ENCODE measurements at places on chromosomes 11 and 22.
A peak's percentile ranks its signal among the peaks of the same experiment; 100 is the strongest.

DNA sequence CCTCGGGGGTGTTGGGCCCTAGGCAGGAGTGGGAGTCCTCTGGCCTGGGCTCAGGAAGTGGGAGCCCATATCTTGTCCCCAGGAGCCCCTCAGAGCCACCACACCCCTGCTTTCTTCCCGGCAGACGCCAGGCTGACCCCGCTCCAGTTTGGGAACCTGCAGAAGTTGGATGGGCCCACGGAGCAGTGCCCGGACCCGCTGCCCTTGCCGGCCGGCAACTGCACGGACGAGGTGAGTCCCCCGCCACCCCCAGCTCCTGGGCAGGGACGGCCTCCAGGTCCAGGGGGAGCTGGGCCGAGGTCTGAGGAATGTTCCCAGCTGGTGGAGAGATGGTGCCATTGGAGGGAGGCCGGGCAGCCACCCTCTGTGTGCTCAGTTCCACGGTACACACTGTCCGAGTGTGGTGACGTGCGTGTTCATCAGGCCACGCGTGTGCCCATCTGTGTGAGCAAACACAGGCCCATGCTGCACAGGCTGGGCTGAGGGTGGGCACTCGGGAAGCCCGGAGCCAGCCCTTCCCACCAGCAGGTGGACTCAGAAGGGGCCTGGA is 4.8 kb downstream of the MUC5B start:
- no peak for DNase-seq

DNA sequence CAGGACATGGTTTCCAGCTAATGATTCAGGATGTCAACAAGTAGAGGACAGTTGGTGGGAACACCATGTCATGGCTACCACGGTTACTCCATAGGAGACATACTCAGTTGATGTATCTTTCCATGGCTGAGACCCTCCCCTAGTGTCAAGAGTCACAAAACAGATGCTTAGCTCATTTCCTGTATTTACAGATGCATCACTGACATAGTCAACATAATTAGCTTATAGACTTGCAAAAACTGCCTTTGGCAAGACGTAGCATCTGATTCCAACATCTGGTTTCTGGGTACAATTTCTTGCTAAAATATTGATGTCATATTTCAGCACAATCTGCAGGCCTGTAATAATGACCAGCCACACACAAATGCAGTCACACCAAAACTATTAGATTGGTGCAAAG is 550.3 kb downstream of the FAM181B start:
- no peak for DNase-seq

- peak; percentile 56 for DNase-seq
Observed at GRCh38 chr22:26589845-26590736, at the start of gene TPST2. TSS of gene TPST2 (minus strand) at chr22:26590132. CDS start at chr22:26541630, 48,502 bp downstream.

GRCh38 chr22:45263463-45264269 is 21.1 kb upstream of the UPK3A start:
- no peak for DNase-seq

GRCh38 chr11:125183641-125184040 is 19.1 kb downstream of the PKNOX2 start:
- no peak for DNase-seq

- DNase-seq, result no peak
Observed at GRCh38 chr11:80048513-80048912, 607.7 kb upstream of the TENM4 start.

GRCh38 chr11:72669527-72669926 is 4.7 kb downstream of the PDE2A start:
- no peak for DNase-seq

DNA sequence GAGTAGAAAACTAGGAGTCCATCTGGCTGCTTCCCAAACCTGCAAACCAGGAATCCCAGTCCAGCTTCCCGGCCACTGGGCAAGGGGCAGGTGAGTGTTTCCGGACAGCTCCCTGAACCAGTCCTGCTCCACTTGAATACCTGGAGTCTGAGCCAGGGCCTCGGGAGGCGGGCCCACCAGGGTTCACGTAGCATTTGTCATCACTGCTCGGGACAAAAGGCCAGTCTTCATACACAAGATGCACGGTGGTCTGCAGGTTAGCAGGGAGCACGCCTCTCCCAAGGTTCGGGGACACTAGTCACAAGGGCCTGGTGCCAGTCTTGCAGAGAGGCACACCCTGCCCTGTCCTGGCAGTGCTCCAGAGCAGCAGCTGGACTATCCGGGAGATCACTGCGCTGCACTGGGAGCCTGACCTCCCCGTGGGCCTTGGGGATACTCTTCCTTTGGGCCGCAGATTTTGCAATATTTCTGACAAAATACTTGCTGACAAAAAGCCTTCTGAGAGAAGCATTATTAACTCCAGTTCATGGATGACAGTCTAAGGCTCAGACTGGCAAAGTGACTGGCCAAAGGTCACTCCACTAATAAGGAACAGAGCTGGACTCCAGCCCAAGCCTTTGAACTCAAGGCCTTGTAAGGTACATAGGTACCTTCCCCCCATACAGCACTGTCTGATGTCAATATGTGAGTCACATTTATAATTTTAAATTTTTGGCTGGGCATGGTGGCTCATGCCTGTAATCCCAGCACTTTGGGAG is 25.1 kb downstream of the CD6 start:
- DNase-seq, result no peak

- DNase-seq, result no peak
Observed at GRCh38 chr11:44887636-44888035, 63.0 kb downstream of the TP53I11 start.

DNA sequence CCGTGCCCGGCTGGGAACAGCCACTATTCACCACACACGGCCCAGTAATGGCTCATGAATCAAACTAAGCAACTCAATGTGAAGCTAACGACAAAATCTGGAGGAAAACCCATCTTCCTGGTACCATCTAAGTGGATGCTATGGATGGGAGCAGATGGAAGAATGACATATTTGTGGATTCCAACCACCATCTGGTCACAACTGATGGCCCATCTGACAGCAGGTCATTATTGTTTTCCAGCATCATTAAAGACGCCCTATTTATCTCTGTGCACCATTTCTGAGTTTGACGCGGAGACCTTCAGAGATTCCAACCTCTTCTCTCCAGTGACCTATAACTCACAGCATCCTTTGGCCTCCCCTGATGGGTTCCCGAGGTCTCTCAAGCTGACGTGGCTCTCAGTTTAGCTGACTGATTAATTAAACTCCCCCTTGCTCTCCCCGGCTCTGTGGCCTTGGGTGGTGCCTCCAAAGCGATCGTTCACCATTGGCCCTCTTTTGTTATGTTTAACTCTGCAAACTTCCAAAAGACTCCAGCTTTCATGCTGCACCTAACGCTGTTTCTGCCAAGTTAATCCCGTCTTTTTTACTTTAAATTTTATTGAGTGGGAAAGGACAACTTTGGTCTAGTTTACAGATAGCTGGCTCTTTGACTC is 1514.4 kb downstream of the BRD1 start:
- DNase-seq, result no peak

DNA sequence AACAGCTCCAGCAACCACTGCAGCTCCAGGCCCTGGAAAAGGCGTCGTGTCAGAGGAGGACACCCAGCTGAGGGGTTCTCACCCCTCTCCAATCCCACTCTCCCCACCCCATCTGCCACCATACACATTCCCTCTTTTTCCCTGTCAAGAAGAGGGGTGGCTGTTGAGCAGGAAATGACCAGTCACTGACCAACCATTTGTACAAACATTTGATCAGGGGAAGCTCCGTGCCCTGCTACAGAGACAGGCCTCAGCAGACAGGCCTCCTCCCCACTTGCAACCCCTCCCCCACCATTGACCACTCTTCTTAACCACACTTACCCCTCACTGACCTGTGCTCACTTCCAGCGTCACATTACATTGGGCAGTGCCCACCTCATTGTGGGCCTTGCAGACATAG is 2.3 kb upstream of the VSIG2 start:
- DNase-seq, result no peak

DNA sequence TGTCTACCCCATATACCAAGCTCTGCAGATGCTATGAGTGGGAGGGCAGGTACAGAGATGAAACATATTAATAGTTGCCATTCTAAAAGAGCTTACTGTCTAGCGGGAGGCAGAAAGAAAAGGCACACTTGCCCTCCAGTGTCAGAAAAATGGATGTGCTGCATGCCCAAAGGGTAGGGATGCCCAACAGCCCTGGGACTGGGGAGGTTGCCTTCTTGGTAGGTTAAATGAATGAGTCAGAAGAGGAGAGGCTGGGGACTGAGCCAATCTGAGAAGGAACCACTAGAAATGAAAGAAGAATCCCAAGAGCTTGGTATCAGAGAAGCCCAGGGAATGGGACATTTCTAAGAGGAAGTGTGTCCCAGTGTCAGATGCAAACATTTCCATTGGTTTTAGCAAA is 1.2 kb downstream of the BIRC3 start:
- peak; percentile 46 for DNase-seq

- no peak for DNase-seq
Observed at GRCh38 chr11:2673871-2674471, 25.8 kb downstream of the KCNQ1OT1 start.

DNA sequence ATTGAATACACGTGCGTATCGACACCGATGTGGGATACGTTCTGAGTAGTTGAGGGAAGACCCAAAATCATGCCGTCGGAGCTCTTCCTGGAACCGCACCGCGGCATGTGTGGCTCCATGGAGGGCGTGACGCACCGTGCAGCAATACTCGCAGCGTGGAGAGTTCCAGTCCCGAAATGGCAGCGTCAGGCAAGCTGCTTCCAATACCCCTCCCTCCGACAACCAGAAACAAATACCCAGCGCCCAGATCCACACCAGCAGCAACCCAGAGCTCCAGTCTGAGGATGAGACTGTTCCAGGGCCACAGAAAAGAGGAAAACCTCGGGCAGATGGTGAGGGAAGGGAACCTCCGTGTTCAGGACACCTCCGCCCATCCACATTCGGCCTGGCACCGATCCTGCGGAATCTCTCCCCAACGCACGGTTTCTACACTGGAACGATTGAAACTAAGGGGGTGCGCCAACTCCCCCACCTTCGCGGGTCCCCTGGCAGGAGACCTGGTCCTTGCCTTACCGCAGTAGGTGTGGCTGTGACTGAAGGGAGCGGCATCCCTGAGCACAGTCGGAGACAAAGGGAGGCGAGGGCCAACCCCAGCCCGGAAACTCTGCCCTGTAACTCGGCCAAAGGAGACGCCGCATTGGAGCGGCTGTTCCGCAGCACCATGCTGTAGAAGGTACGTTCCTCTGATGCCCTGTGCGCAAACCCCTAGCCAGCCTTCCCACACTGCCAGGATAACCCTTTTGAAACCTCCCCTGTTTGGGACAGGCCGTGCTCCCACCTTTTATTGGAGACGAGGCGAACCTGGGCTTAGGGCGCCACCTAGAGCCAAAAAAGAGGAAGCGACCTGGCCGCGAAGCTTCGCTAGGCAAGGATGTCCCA is 28.2 kb downstream of the DBX1 start:
- no peak for DNase-seq

- DNase-seq, result no peak
Observed at GRCh38 chr11:269146-269890, 8.9 kb upstream of the NLRP6 start.

- no peak for DNase-seq
Observed at GRCh38 chr11:19116276-19116970, 545 bp upstream of the ZDHHC13 start.

GRCh38 chr22:48585916-48586798 is 1241.5 kb downstream of the BRD1 start:
- DNase-seq, result no peak

- DNase-seq, result no peak
Observed at GRCh38 chr22:26389125-26389524, 39.9 kb upstream of the ASPHD2 start.

- DNase-seq, result no peak
Observed at GRCh38 chr11:95142431-95142830, 52.8 kb downstream of the ENDOD1 start.

All from stimulated activated CD4-positive, alpha-beta T cell treated with anti-CD3 and anti-CD28 coated beads, Interleukin-1b, Interleukin-23, amount 100 ng/mL, for 24 hours (primary cell).